ENCODE measurements at places on chromosomes 12 and 14.

DNA sequence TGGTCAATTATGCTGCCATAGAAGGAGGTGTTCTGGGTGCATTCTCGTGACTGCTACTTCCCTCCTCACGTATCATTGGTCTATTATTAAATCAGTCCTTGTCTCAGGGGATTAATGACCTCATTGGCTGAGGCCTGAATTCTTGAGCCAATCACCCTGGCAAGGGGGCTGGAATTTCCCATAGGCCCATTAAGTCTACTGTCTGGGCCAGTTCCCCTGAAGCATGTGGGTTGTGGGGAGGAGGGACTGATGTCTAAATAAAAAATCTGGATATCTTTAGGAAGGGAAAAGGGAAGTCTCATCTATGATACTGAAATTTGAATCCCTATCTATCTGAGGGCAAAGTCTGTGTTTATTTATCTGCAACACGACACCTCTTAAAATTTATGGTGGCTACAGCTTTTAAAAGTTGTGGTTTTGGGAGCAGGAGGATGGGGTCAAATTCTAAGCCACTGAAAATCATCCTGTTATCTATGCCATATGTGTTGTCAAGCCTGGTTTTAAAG is 71.9 kb downstream of the DYRK2 start:
- DNase-seq = no peak

DNA sequence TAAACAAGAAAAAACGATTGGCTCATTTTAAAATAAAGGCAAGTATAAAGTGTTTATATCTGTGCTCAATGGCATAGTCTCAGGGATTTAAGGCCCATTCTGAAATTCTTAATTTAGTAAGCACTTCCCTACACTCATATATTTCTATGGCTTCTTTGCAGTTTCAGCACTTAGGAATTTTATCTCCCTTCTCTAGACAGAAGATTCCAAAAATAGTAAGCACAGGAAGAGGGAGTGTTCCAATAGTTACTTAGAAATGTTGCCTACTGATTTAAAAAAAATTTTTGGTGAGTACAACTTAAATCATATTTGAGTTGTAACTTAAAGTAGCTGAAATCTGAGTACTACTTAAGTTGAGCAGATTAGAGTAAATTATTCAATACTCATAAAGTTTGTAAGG is 19.8 kb downstream of the INSM2 start:
- no peak for DNase-seq

GRCh38 chr12:104588921-104589590 is 132.3 kb downstream of the CHST11 start:
- DNase-seq = no peak

DNA sequence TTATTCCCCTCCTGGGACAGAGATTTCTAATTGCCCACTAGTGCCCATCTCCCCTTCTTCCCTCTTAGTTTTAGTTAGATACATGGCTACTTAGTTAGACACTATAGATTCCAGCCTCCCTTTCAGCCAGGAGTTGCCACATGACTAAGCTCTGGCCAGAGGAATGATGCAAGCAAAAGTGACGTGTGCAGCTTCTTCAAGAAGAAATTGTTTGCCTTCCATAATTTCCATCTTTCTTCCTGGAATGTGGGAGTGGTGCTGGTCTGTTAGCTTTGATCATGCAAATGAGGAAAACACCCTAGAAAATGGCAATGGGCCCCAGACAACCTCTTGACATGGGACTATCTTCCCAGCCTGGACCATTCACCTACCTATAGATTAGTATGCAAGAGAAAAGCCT is 21.4 kb downstream of the CCDC177 start:
- DNase-seq = no peak
